ENCODE measurements at places on chromosomes 2 and 18.

GRCh38 chr2:240902615-240903041 is 3.5 kb upstream of the CROCC2 start:
- no peak for DNase-seq

- DNase-seq: no peak
Measured at GRCh38 chr18:21968338-21968737, 201.1 kb upstream of the GATA6 start.

GRCh38 chr2:223954401-223954800 is 2.9 kb upstream of the MRPL44 start:
- no peak for DNase-seq

- DNase-seq: peak; percentile 1
Measured at GRCh38 chr2:128421286-128421685, 102.6 kb upstream of the HS6ST1 start.

DNA sequence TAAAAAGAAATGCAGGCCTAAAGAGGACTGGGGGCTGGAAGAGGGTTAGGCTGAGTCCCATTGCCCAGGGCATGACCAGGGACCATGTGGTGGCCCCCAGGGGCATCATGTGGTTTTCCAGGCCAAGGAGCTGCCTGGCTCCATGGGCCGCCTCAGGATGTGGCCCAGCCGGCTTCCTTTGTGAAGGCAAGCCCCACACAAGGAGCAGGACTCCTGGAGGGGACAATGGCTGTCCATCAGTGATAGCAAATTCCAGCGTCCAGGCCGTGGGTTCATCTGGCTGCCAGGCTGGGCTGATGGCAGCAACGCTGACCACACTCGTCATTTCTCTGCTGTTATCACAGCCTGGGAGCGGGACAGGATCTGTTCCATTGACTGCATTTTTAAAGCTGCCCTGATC is 82.5 kb downstream of the GBX2 start:
- no peak for DNase-seq

DNA sequence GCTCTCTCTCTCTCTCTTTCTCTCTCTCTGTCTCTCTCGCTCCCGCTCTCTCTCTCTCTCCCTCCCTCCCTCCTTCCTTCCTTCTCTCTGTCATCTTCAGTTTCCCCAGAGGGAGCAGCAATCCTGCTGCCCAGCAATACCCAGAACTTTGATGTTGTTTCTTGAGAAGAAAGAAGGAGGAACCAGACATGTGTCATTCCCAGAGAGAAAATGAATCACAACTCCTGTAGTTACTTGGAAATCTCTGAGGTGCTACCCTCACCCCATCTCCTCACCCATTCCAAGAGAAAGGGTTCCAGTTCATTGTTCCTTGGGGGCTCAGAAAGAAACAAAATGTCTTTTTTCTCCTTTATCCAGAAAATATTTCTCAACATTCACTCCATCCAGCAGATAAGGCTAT is 449.1 kb downstream of the TNS1 start:
- DNase-seq: no peak

GRCh38 chr2:46180189-46180588 is 117.0 kb upstream of the EPAS1 start:
- DNase-seq: no peak

GRCh38 chr2:218289639-218290315 is 2.5 kb downstream of the TMBIM1 start:
- DNase-seq: no peak

DNA sequence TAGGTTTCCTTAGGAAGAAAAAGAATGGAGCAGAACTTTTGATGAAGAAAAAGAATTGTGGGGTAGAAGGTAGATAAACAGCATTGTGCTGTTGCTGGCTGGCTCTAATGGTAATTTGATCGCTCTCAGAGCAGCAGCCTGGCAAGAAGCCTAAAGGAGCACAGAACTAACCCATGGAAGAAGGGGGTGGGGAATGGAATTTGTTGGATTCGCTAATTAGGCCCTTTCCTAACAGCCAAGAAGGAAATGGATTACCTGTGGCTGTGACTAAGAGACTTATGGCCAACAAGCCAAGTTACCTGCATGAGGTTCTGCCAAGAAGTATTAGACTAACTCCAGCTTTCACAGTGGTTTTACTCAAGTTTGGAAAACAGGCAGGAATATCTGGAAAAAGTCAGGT is 210.6 kb downstream of the IKZF2 start:
- DNase-seq: no peak

GRCh38 chr2:200274116-200275075 is 32.1 kb upstream of the SPATS2L start:
- no peak for DNase-seq

GRCh38 chr2:61426267-61426897 is 44.5 kb downstream of the USP34 start:
- DNase-seq: no peak

- DNase-seq: no peak
Measured at GRCh38 chr2:207727261-207727660, 15.8 kb downstream of the CCNYL1 start.

All from dorsolateral prefrontal cortex (tissue), 122 donors.